Naive B cell (primary cell): ENCODE measurements at places on chromosomes 13 and 19.
A peak's percentile ranks its signal among the peaks of the same experiment; 100 is the strongest.

DNA sequence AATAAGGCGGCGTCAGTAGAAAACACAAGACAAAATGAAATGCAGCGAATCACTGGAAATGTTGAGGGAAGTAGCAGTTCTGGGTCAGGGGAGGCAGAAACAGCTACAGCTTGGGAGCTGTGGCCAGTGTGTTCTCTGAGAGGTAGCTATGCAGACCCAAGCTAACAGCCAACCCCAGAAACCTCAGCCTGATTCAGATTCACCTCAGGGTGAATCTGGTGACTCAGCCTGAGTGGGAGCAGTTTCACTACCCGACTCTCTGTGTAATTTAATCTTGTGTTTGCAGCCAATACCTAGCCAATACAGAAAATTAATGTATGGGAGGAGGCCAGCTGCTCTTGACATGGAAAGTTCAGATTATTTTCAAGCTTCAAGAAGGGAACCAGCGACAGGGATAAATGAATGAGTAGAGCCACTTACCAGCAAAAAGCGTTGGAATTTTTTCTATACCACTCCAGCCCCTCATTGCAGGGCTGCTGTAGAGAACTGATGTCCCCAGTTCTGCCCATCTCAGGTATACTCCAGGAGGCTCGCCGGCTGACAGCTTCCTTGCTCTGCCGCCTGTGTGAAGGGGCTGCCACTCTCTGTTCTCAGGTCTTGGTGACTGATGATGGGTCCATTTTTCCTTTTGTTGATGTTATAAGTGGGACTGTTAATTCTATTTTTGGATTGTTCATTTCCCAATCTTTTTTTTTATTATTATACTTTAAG, 8.9 kb downstream of the IGFL3 start:
- no peak for DNase-seq

GRCh38 chr13:107675847-107676550, 539.3 kb downstream of the LIG4 start:
- DNase-seq = no peak

GRCh38 chr13:80100636-80101035, 240.3 kb downstream of the SPRY2 start:
- no peak for DNase-seq

GRCh38 chr13:21676611-21677021, 5.7 kb downstream of the FGF9 start:
- DNase-seq = no peak

- DNase-seq = no peak
Observed at GRCh38 chr19:2429917-2430535, 2.6 kb upstream of the TIMM13 start.

- no peak for DNase-seq
Observed at GRCh38 chr13:102638741-102639140, 42.0 kb downstream of the TPP2 start.

DNA sequence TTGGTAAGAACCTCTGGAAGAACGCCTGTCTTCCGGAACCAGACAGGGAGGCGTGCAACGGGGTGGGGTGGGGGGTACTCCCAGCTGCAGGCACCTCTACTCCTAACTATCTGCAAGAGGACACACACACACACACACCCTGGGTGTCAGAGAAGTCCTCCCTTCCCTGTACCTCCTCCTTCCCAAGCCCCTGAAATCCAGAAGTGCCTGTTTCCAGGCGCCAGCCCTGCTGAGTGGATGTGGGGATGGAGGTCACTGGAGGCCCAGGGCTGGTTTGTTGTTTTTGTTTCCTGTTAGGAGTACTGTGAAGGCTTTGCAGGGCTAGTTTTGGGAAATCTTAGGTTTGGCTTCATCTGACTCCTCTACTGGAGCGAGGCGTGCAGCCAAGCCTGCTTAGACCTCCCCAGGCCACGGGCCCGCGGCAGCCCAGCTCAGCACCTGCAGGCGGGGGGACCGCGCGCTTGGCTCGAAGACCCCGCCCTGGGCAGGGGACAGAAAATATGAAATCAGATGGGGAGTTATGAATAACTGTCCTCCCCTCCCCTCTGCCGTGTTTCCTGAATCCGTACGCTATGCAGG, 36.4 kb downstream of the SOX1 start:
- no peak for DNase-seq

- DNase-seq = no peak
Observed at GRCh38 chr13:106700439-106700838, 132.5 kb upstream of the ARGLU1 start.

GRCh38 chr19:46035986-46036743, 4.6 kb downstream of the IGFL4 start:
- DNase-seq = no peak

DNA sequence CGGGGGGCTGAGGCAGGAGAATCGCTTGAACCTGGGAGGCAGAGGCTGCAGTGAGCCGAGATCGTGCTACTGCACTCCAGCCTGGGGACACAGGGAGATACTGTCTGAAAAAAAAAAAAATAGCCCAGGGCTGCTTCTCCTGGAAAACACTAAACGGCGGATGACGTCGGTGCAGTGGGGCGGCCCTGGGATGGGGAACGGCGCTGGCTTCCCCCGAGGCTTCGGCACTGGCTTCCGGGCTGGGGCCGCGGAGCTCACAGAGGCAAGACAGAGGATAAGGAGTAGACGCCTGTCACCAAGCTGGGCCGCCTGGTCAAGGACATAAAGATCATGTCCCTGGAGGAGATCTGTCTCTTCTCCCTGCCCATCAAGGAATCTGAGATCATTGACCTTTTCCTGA, 5.0 kb downstream of the PRSS57 start:
- no peak for DNase-seq

GRCh38 chr19:44303976-44304568, 753 bp downstream of the ZNF235 start:
- no peak for DNase-seq

DNA sequence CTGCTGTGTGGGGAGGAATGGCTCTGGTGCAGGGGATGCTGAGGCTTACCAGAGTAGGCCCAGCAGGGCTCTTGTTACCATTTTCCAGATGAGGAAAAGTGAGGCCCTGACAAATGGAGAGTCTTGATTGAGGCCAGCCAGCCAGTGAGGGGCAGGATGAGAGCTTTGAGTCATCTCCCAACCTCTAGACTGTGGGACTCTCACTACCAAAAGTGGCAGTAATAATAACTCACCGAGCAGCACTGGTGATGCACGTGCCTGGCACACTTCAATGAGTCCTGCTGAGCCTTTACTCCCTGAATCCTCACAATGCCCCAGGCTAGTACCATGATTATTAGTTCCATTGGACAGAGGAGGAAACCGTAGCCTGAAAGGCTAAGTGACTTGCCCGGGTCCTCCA, 7.8 kb downstream of the CIC start:
- DNase-seq = no peak

GRCh38 chr13:59447031-59447430, 716.7 kb downstream of the DIAPH3 start:
- no peak for DNase-seq

DNA sequence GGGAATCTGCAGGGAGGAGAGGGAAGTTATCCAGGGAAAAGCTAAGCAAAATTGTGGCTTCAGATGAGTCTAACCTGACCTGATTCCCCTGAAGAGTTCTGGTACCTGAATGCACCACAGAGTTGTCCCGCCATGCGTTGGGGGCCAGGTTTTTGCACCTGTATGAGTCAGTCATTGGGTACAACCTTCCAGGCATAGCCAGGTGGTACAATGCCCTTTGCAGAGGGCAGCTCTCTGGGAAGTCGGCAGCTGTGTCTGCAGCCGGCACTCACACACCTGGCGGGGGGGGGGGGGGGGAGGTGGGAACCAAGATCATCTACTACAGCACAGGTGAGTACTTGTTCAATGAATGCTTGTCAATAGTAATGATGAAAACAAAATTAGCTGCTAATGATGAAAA, 52.5 kb upstream of the GTF3A start:
- DNase-seq = no peak

GRCh38 chr19:7981661-7982060, 23.8 kb downstream of the ELAVL1 start:
- no peak for DNase-seq

- no peak for DNase-seq
Observed at GRCh38 chr13:66859934-66860877, 369.9 kb downstream of the PCDH9 start.

DNA sequence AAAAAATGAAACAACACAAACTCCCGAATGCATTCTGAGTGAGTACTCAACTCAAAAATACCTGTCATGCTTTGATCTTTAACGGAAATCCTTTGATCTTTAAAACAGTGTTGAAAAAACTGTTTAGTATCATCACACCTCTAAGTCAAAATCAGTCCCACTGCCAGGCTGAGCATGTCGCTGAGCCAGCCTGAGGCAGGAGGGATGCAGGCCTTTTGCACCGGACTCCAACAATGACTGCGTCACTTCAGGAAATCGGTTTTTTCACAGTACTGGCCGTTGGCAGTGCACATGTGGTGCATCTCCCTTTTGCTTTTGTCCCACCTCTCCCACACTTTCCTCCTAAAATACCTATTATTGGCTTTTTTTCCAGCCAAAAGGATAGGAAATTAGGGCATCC, 78.2 kb downstream of the SHISA2 start:
- no peak for DNase-seq

GRCh38 chr19:7871437-7872305, 2.5 kb downstream of the PRR36 start:
- DNase-seq = peak; percentile 68

GRCh38 chr19:14433554-14434501, 722 bp downstream of the PKN1 start:
- peak; percentile 61 for DNase-seq

DNA sequence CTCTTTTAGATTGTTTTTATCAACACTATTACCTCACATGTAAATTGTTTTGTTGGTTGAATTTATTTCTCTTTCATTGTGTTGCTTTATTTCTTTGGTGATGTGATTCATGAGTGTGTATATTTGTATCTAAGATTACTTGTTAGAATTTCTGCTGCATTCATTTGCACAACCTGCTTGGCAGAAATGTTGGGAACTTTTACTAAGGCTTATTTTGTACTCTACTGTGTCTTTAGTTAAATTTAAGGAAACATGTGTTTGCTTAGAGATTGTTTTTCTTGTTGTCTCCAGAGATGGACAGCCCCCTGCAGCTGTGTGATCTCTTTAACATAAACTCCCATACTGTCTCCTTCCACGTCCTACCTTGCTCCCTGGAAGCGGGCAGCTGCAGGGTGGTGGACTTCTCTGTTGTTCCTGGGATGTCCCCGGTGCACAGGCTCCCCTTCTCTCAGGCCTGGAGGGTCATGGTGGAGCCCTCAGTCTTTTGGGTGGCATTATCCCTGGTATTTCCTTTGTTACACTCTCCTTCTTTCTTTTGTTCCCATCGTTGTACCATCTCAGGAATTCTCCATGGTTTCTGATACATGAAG, 212.0 kb upstream of the SPRY2 start:
- DNase-seq = no peak

- no peak for DNase-seq
Observed at GRCh38 chr13:91132786-91133185, 214.7 kb upstream of the MIR17HG start.

GRCh38 chr13:96629331-96629730, 364.9 kb downstream of the OXGR1 start:
- no peak for DNase-seq

GRCh38 chr19:45125360-45125759, 32.4 kb downstream of the PPP1R37 start:
- no peak for DNase-seq

DNA sequence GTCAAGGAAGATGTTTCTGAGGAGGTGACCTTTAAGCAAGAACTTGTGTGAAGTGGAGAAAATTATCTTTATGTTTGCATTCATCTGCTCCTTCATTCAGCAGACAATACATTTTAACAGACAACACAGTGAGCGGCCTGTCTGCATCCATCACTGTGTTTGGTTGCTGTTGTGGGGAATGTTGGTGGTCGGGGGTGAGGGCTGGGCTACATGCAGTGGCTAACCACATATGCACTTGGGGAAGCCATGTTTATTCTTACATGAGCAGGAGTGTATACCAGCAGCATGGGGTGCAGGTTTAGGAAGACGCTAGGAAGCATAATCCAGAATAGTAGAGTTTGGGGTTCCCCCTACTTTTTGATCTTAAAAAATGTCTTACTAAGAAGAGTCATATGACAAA, 66.4 kb downstream of the DHRS12 start:
- no peak for DNase-seq

GRCh38 chr19:15869109-15869555, 28.7 kb downstream of the CYP4F2 start:
- DNase-seq = peak; percentile 6

GRCh38 chr19:51119611-51120010, 5.1 kb upstream of the SIGLEC9 start:
- no peak for DNase-seq

GRCh38 chr13:51249255-51249654, 27.1 kb downstream of the FAM124A start:
- no peak for DNase-seq

DNA sequence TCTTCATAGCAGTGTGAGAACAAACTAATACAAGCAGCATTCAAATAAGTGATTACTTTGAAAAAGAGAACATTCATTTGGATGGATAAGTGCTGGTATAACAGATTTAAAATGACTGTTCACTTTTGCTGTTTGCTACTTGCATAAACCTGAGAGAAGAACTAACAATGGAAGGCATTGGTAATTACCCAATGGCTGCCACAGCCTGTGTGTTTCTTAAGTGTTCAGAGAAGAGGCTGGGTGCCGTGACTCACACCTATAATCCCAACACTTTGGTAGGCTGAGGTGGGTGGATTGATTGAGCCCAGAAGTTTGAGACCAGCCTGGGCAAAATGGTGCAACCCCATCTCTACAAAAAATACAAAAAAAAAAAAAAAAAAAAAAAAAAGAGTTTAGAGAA, 4.9 kb upstream of the TEX26 start:
- no peak for DNase-seq

GRCh38 chr13:35720290-35720689, 243.8 kb upstream of the MAB21L1 start:
- DNase-seq = no peak

DNA sequence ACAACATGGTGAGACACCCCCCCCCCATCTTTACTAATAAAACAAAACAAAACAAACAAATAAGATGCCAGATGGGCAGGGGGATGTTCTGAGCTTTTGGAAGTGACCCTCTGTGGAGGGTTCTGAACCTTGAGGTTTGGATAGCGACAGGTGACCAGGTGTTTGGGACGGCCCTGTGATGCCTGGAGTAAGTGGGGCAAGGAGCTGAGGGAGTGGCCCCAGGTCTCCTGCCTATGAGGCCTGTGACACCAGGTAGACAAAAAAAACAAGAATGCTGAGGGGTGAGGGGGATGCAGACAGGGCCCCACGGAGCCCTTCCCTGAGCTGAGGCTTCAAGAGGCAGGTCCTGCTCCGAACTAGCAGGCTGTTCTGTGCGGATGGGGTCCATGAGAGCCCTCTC, 9.2 kb downstream of the ADGRE2 start:
- no peak for DNase-seq

DNA sequence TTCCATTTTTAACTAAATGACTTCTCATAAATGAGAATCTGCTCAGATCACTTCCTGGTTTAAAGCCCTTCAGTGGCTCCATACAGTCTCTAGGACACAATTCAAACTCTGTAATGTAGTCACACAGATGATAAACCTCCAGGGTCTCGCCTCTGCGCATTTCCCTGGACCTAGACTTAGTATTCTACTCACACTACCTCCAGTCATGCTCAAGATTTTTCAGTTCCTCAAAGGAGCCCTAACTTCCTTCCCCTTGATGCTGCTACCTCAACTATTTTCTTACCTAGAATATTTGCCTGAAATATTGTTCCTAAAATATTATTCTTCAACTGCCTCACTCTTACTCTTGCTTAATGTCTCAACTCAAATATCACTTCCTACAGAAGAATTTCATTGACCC, 86.7 kb upstream of the TPP2 start:
- no peak for DNase-seq
